Fibroblast of mammary gland (primary cell): ENCODE measurements at places on chromosomes 16 and 17.

GRCh38 chr17:57329380-57330214, 73.3 kb downstream of the MSI2 start:
- peak; percentile 40 for DNase-seq

GRCh38 chr16:28011971-28012445, 51.5 kb downstream of the GSG1L start:
- peak; percentile 22 for DNase-seq

DNA sequence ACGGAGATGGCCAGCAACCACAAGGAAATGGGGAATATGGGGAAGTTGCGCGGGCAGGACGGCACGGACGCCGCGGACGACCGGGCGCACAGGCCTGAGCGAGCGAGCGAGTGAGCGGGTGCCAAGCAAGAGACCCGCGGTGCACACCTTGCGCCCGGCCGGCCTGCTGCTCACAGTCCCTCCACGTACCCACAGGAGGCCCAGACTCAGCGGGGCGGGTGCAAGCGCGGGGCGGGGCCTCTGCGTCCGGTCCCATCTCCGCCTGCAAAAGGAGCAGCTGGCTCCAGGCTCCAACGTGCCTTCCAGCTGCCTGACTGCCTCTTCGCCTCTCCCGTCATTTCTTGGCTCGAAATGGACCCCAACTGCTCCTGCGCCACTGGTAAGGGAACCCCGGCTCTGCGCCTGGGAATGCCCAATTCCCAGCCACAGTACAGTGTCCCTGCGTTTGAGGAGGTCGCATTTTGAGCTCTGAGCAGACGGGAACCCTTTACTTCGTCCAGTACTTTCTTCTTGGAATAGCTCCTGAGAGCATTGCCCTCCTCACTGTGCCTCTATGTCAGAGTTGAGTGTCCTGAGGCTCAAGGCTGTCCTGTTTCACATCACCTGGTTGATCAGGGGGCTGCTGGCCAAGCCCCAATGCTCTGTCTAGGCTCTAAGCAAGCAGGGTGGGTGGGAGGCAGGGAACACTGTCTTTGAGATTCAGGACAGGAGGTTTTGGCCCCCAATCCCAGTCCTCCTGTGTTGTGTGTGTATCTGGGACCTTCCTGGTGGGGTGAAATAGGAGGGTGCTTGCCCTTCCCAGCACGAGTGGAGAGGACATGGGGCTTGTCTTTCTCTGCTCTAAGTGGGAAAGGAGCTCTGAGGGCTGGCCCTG, 8.1 kb upstream of the MT1E start:
- DNase-seq: peak; percentile 79

DNA sequence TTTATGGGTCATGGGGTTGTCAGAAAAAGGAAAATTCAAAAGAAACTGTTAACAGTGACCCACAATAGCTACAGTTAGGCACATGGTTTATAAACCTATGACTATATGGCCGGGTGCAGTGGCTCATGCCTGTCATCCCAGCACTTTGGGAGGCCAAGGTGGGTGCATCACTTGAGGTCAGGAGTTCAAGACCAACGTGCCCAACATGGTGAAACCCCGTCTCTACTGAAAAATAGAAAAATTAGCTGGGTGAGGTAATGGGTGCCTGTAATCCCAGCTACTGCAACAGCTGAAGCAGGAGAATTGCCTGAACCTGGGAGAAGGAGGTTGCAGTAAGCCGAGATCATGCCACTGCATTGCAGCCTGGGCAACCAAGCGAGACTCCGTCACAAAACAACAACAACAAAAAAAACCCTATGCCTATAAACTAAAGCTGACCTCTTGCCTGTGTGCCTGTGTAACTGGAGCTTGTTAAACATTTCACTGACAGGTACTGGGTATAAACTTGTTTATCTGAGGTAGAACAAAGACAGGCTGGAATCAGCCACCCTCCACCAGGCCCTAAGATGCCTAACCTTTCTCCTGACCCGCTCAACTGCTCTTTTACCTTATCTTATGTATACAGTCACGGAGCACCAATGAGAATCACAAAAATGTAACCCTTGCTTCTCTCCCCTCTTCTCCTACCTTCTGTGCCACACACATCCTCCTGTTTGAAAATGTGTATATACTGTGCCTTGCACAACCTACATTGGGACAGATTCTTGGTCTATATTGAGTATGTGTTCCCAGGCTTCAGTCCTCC, 62.9 kb upstream of the ATF7IP2 start:
- no peak for DNase-seq

DNA sequence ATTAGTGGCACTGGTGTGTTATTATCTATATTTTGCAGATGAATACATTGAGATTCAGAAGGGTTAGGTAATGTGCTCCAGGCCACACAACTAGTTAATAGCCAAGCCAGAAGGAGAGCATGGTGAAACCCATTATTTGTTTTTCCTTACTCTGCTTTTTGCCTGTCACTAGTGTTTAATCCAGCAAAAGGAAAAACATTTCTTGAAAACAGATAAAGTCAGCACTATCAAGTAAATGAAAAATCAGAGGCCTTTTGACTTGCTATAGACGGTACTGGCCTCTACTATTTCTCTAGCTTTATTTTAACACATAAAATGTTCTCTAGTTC, 4.8 kb downstream of the PITPNC1 start:
- no peak for DNase-seq

GRCh38 chr17:75980188-75981018, 1.4 kb downstream of the TEN1 start:
- DNase-seq: peak; percentile 38

- DNase-seq: peak; percentile 97
Observed at GRCh38 chr17:82931699-82932517, 92.1 kb upstream of the ZNF750 start.
